GM03348 (cell line): ENCODE measurements at places on chromosomes 1 and 21.

- DNase-seq, result no peak
Observed at GRCh38 chr21:22421416-22422180, 1423.4 kb downstream of the NCAM2 start.

- DNase-seq, result no peak
Observed at GRCh38 chr1:82978461-82979324, 1020.2 kb downstream of the TTLL7 start.

GRCh38 chr21:43591571-43591970 lies 67.7 kb downstream of the HSF2BP start:
- no peak for DNase-seq

DNA sequence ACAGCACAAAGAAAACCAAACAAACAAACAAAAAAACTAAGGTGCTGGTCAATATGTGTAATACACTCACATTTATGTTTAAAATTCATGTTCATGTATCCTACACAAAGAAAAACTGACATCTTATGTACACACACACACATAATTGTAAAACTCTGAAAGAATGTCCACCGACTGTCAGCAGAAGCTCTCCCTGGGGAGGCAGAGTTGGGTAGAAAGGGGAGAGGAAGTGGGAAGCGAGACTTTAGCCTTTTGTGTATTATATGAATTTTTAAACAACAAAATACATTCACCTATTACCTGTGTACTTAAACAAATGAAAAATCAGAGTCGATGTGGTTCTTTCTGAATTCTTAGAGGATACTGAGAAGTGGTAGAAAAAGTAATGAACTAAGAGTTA lies 88.3 kb downstream of the ABCA4 start:
- DNase-seq, result no peak

DNA sequence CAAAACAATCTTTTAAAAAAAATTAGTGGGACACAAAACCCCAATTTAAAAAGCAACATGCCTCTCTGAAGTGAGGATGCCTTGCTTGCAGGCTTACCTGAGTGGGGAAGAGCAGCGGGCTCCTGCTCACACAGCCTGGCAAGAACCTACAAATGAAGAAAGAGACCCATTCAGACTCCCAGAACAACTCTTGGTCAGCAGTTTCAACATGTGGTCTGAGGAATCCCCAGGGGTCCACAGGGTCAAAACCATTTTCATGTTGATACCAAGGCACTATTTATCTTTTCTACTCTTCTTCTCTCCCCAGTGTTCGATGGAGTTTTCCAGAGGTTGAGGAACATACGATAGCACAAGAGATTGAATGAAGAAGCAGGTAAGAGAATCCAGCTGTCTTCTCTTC lies 55.9 kb downstream of the SIPA1L2 start:
- no peak for DNase-seq

GRCh38 chr1:232853994-232854797 lies 49.0 kb downstream of the MAP10 start:
- peak; percentile 44 for DNase-seq

- peak; percentile 98 for DNase-seq
Observed at GRCh38 chr21:31731857-31732596, at the start of gene SCAF4. Gene SCAF4 (minus strand): TSS chr21:31732118. CDS start chr21:31731692, 426 bp downstream.

DNA sequence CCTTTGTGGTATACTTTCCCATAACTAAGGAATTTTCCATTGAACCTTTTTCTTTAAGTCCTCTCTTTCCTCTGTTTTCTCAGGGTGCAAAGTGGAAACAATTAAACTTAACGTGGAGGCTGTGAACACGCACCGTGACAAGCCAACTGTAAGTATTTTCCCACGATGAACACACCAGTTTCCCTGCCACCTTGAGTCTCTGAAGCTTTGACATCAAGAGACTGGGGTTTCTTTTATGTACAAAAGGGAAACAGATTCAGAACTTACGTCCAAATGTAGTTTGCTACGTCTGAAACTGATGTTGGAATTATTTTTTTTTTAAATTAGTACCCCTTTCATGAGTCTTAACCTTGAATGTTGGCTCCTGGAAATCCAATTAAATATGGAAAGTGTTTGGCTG lies 17.2 kb upstream of the C4BPB start:
- no peak for DNase-seq

GRCh38 chr21:44792702-44793591 lies 8.7 kb downstream of the UBE2G2 start:
- DNase-seq, result peak; percentile 87

- no peak for DNase-seq
Observed at GRCh38 chr21:8990326-8991087, 1530.9 kb upstream of the TPTE start.

GRCh38 chr1:221692643-221693042 lies 49.2 kb downstream of the DUSP10 start:
- DNase-seq, result no peak

GRCh38 chr21:38380481-38381137 lies 117.7 kb downstream of the ERG start:
- peak; percentile 58 for DNase-seq

DNA sequence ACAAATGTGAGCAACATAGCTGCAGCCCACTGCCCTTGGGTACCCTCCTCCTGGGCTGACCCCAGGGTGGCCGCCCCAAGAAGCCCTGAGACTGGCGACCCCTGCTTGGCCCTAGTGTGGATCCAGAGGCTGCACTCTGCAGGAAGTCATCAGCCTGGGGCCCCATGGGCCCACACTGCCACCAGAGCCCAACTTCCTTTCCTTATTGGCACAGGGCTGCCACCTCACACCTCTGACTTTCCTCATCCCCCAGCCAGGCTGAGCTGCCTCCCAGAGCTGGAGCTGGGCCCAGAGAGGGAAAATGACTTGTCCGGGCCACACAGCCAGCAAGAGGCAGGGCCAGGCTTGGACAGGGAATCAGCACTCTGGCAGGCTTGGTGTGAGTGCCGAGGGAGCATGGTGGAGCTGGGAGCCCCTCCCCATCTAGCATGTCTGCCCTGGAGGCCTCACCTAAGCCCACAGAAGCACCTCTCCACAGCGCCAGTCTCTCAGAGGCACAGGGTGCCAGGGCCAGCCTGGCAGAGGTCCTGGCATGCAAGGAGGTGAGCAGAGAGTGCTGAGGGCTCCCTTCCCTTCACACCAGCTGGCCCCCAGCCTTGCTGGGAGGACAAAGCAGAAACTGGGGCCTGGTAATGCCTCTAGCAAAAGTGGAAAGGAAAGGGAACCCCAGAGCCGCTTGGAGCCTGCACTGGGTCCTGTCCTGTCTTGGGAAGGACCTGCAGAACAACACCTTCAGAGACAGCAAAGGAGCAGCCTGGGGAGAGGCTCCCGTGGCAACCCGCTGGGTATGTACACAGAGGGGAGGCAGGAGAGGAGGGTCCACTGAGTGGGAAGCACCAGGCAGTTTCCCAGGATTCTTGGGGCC lies 3.2 kb downstream of the RAP1GAP start:
- DNase-seq, result peak; percentile 53

DNA sequence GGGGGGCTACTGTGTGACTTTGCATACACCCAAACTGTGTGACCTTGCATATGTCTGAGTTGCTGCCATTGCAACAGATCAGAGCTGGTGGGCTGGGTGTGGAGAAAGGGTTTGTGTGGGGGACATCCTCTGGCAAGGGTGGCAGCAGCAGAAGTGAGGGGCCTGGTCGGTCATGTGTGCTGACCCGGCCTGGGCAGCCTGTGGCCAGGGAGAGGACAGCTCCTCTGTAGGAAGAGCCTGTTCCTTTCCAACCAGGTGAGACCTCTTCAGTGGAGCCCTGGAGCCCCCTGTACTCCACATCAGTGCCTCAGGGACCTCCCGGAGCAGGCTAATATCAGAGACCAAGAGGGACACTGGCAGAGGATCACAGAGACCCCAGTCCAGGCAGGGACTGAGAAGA lies 8.3 kb downstream of the PCSK9 start:
- no peak for DNase-seq

DNA sequence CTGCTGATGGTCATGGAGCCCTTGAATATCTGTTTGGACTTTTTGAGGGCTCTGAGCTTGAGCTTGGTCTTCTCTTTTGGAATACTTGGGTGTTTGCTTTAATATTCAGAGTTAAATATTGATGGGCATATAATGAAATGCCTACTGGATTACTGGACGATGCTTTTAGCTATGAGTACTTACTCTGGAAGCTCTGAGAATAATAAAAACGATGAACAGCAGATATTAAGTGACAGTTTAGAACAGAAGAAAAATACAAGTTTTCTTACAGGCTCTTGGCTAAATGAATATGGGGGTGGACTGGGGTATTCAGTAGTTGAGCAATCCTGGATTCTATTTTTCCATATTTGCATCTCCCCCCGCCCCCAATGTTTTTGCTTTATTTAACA lies 20.7 kb downstream of the GALNT2 start:
- DNase-seq, result no peak
